ENCODE measurements at places on chromosomes 4 and X.

GRCh38 chr4:72505314-72505744 lies 63.7 kb downstream of the ADAMTS3 start:
- DNase-seq: no peak

DNA sequence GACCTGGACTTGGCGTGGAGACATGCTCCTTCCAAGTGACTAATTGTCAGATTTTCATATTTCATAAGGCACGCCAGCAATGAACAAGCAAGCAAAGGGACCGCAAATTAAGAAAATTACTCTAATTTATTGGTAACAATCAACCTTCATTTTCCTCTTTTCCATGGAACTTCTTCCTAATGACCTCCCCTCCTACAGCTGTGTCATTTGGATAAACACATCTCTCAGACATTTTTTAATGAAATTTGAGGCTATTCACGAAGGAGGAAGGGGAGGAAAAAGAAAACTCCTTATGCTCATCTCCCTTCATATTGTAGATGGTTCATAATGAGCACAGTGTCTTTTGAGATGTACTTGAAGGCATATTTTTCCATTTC lies 38.6 kb upstream of the TLR3 start:
- no peak for DNase-seq

GRCh38 chr4:170770664-170771063 lies 680.9 kb upstream of the AADAT start:
- no peak for DNase-seq

GRCh38 chr4:184849185-184849584 lies 23.4 kb upstream of the ACSL1 start:
- no peak for DNase-seq

- DNase-seq: no peak
These were observed 9.5 kb downstream of the CXCL13 start for GRCh38 chr4:77615153-77615552.

DNA sequence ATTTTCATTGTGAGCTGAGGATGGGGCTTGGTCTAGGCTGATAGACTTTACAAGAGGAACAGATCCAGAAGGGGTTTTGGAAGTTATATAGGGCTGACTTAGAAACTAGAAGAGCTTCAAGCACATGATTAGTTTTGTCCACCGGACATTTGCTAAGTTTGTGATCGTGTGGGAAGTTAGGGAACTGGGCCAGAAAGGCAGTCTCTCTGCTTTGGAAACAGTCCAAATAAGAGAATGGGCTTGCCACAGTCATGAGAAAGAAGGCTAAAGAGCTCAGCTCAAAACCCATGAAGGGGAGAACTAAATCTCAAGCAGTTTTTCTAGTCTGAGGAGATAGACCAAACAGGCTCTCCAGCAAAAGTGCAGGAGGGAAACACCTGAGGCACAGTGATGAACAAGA lies 67.8 kb downstream of the ZNF674 start:
- no peak for DNase-seq
